Right lobe of liver (tissue), 6 donors: ENCODE measurements at places on chromosomes 4 and X. TPM values are rescaled to one million over a fixed set of nuclear protein-coding genes. Genes with fewer than 3 reads are reported as not detected.

ZCCHC18 gene
- total RNA-seq: not detected

TCEAL6 gene
- not detected for total RNA-seq

CCDC110 gene
- total RNA-seq: 1.4 TPM

SCD5 gene
- total RNA-seq: 1.1 TPM

DNA sequence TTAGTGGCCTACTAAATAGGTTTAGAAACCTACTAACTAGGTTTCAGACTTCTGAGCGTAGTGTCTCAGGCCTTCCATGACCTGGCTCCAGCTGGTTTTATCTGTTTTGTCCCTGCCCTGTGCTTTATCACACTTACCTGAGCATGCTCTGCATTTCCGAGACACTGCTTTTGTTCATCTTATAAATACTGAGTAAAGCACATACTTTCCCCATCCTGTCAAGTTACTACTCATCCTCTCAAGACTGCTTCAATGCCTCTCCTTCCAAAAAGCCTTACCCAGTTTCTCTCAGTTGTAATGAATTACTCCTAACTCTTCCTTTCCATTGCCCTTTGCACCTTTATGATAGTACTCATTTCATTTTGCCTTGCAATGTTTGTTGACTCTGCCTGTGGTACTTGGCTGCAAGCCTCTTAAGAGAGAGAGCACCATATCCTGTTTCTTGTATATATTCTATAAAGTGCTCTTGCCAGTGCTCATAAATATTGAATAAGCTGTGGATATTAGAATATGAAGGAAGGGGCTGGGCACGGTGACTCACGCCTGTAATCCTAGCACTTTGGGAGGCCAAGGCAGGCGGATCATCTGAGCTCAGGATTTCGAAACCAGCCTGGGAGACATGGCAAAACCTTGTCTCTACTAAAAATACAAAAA, 34.4 kb downstream of the SLAIN2 start:
- no peak for DNase-seq

DNA sequence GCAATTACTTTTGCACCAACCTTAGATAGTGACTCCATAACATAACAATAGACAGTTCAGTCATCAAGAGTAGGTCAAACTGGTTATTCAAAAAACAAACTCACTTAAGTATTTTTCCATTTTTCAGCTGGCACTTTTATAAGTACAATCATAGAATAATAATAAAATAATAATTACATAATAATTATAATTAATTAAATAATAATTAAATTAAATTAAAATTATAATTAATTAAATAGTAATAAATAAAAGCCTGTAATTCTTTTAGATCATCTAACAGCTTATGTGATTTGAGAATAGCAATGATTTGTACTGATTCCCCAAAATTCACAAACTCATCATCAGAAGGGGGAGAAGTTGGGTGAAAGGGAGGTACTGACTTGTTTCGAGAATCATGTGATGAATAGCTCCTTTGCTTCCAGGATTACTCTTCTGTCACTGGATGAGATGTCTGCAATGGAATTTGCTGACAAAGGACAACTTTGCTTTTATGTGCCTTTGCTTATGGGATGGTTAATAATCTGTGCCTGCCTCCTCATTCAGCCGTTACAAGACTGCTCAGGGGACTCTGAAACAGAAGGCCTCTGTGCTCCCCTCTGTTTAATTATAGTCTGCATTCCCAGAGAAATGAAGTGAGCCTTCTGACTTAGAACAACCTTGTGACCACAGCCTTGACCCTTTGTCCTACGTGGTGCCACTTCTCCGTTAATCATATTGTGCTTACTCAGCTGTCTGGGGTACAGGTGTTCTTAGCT, 104.8 kb upstream of the ENPEP start:
- no peak for DNase-seq

DNA sequence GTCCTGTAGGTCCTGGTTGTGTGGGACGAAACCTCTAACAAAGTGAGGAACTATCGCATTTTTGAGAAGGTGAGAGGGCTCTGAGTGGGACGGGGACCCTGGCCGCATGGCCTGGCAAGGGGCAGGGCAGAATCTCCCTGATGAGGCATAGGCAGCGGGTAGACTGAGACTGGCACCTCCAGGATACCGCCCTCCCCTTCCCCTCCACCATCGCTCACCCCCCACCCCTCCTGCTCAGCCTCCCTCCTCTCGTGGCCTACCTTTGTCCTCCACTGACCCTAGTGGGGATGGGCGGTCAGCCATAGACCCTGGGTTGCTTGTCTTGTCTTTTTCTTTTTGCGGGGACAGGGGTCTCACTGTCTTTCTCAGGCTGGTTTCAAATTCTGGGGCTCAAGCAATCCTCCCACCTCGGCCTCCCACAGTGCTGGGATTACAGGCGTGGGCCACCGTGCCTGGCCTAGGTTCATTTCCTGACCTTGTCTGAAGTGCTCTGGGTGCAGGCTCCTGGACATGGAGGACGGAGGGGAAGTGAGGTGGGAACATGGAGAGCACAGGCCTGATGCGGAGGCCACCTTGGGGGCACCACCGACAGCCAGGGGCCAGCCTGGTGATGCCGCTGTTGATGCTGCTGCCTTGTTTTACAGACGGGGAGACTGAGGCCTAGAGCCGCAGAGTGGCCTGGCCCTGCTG, 10.5 kb upstream of the ADD1 start:
- no peak for DNase-seq

GRCh38 chrX:9635803-9636202, 129.8 kb downstream of the GPR143 start:
- DNase-seq: no peak

- no peak for DNase-seq
These were observed 450.0 kb downstream of the SPRY1 start for GRCh38 chr4:123846561-123846960.

DNA sequence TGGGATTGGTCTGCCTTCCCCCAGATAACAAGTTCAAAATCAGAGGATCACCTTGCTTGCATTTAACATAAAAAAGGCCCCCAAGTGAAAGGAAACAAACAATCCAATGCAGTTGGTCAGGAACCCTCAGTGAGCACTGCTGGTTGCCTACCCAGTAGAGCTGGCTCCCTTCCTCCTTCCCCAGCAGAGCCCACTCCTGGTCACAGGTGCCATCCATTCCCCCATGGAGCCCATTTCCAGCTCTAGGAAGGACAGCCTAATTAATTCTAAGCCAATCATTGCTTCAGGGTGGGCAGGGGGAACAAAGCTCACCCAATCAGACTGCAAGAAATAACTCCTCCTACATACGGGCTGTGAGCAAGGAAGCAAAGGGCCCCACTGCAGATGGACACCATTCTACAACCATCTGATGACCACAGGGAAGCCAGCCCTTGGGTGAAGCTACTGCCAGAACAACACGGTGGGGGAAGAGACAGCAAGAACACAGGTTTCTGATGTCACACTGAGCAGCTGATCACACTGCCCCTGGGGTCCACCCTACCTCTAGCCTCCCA, 86.5 kb downstream of the SH3KBP1 start:
- no peak for DNase-seq

DNA sequence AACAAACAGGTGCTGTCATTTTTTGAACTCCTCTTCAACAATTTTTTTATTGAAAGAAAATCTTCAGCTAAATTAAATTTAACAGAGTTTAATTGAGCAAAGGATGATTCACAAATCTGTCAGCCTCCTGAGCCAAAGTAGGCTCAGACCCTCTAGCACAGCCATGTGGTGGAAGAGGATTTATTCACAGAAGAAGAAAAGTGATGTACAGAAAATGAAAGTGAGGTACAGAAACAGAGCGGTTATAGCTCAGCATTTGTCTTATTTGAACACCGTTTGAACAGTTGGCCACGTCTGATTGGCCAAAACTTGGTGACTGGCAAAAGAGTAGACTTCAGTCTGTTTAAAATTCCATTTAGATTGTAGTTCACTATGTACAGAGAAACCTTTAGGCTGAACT, 217.3 kb downstream of the SPANXN1 start:
- no peak for DNase-seq
